K562 (cell line): ENCODE measurements at places on chromosomes 6 and 20. TPM values are rescaled to one million over a fixed set of nuclear protein-coding genes. Genes with fewer than 3 reads are reported as not detected.

- no peak for DNase-seq
These were observed 108.8 kb downstream of the ASXL1 start for GRCh38 chr20:32466739-32467505.

GRCh38 chr20:35767683-35768481 is 3.9 kb upstream of the PHF20 start:
- no peak for DNase-seq

DLK2 gene
- 0.36 and 0.53 TPM in 2 replicates for total RNA-seq

DNA sequence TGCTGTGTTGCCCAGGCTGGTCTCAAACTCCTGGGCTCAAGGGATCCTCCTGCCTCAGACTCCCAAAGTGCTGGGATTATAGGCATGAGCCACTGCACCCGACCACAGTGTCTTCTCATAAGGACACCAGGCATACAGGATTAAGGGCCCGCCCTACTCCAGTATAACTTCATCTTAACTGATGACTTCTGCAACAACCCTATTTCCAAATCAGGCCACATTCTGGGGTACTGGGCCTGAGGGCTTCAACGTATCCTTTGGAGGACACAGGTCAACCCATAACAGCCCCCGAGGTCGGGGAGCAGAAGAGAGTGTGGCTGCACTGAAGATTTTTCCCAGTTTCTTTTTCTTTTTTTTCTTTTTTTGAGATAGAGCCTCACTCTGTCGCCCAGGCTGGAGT is 39.7 kb downstream of the SUN5 start:
- no peak for DNase-seq

- DNase-seq, result no peak
These were observed 1093.5 kb upstream of the ADGRB3 start for GRCh38 chr6:67541586-67541985.

ACAT2 gene
- total RNA-seq, result 131 and 144 TPM in 2 replicates

DNA sequence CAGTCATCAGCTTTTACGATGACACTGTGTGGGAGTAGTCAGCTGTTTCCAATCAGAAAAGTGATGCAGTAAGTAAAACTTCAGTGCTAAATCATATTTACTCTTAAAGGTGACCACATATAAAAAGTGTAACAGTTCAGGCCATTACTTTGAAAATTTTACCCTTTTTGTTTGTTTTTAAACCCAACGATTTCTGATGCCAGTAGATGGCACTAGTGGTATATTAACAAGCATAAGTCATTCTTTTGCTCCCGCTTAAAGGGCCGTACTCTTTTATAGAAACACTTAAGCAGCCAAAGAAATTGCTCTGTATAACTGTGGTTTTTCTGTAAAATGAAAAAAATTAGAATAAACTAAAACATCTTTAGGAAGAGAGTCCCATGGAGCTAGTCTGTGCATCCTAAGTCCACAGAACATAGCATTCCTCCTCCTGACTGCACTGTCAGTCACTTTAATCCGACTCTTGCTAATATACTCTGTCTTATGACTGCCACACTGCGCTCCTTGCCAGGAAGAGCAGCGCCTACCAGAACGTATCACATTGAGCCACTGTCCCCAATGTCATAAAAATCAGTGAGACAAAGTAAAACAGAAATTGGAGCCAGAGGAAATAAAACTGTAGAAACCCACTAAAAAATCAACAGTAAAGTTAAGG is 25.0 kb downstream of the HEBP2 start:
- peak; percentile 34 for DNase-seq

TBX18 gene
- total RNA-seq, result 28.0 and 32.9 TPM in 2 replicates

DLGAP4 gene
- 26.1 and 34.1 TPM in 2 replicates for total RNA-seq

HDGFL1 gene
- 0.38 and 0.49 TPM in 2 replicates for total RNA-seq

DNA sequence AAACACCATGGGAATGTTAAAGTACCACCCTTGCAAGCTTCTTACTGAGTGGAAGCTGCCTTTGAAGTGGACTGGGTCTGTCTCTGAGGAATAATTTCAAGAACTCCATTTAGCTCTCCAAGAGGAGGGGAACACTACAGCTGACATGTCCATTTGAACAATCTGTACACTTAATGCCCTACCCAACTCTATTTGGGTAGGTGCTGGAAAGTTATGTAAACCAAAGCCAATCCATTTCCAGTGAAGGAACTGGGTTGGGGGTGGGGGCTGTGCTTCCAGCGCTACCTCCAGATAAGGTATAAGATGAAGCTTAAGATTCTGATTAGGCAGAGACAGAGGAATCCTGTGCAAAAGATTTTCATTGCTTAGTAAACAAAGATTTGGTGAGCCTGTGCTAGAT is 122.0 kb downstream of the TCP11 start:
- no peak for DNase-seq
